Stimulated activated CD8-positive, alpha-beta memory T cell treated with anti-CD3 and anti-CD28 coated beads, Interleukin-4, amount 100 ng/mL, for 48 hours (primary cell): ENCODE measurements at places on chromosomes 1 and 21.

- peak; percentile 34 for DNase-seq
These were observed 267.8 kb upstream of the RUNX1 start for GRCh38 chr21:35316933-35317332.

DNA sequence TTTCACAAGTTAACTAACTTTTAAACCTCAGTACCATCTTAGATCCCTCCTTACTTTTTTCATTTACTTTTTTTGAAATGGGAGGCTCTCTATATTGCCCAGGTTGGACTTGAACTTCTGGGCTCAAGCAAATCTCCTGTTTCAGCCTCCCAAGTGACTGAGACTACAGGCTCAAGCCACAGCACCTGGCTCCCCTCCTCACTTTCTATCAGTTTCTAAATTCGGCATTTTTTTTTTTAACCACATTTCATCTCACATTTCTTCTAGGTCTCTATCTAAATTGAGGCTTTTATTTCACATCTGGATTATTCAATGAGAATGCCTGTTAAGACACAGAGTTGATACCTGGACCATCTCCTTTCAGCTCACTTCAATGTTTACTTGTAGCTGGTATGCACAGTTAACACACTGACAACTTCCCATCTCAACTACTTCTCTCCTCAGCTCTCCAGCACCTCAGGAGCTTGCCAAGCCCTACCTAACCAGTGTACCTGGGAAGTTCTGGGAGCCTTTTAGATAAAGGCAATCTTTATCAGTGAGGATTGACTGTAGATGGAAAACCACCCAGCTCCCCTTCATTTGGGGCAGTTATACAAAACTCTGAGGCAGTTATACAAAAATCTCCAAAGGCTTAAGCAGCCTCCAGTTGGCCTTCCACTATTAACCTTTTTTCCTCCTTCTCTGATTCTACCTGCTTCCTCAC lies 3.4 kb downstream of the USP33 start:
- no peak for DNase-seq

GRCh38 chr1:211329764-211330201 lies 3.1 kb downstream of the TRAF5 start:
- no peak for DNase-seq

GRCh38 chr1:231252336-231252735 lies 11.3 kb downstream of the GNPAT start:
- DNase-seq = no peak

DNA sequence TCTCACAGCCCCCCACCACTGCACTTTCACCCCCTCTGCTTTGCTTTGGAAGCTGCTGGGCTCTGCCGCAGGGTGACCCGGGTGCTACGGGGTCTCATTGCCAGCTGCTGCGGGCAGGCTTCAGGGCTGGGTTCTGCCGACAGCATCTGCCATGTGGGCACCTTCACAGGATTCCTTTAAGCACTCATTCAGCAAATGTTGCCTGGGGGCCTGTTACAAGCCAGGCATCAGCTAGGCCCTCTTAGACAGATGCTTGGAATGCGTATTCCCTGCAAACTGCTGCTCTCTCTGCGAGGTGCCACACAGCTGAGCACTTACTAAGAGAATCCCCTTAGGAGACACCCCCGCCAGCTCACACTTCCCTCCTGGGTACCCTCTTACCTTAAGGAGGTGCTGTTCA lies 29.2 kb downstream of the COL16A1 start:
- no peak for DNase-seq

GRCh38 chr1:99644279-99645004 lies 1.5 kb upstream of the PALMD start:
- DNase-seq = no peak

DNA sequence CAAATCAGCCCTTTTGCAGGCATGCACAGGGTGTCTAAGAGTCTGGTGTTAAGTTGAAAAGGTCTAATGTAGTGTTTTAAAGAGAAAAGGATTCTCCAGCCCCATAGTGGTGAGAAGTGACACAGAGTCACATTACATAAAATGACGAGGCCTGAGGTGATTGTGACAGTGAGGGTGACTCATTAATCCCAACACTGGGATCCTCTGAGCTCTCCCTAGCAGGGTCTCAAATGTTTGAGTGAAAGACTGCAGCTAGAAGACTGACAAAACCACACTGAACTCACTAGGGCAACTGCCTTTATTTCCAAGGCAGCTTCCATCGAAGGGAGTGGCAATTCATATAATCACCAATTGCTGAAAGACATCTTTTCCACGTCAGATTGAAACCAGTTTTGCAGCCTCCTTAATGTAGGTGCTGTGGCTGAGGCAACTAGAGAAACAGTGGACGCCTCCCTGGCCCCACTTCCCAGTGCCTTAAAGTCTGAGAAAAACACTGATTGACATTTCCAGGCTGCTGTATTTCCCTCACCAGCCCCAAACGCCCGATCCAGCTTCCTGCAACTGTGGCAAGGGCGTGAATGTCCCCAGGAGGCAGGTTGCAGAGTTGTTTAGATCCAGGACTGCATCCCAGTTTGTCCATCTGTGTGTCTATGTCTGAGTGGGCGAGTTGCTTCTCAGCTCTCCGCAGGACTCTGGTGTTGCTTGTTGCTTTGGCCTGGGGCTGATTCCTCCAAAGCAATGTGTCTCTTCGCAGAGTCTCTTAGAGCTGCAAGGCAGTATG lies 81.4 kb downstream of the RUNX1 start:
- peak; percentile 59 for DNase-seq

GRCh38 chr1:27113861-27114260 lies 41.1 kb downstream of the SLC9A1 start:
- no peak for DNase-seq

- DNase-seq = no peak
These were observed 8.4 kb downstream of the SLC35F3 start for GRCh38 chr1:233912909-233913308.

DNA sequence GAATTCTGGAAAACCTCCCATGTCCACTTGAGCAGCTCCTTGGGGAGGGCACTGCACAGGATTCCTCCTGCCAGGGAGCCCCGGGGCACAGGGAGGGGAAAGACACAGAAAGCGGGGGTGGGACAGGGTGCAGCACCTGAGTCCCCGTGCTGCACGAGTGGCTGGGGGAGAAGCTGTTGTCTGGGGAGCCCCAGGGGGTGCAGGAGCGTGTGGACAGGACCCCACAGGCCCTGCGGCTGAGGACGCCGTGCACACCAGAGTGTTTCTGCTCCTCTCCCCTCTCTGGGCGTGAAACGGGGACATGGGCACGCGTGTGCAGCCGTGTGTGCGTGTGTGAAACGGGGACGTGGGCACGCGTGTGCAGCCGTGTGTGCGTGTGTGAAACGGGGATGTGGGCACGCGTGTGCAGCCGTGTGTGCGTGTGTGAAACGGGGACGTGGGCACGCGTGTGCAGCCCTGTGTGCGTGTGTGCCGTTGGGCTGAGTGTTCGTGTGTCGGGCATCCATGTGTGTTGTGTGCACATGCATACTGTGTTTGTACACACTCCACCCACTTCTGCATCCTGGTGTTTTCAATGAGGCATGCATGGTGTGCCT lies 21.9 kb downstream of the FAAP20 start:
- DNase-seq = no peak
